Activated naive CD4-positive, alpha-beta T cell treated with anti-CD3 and anti-CD28 coated beads, Interleukin-2, amount 50 U/mL, for 72 hours (primary cell): ENCODE measurements at places on chromosomes 5 and 9.

DNA sequence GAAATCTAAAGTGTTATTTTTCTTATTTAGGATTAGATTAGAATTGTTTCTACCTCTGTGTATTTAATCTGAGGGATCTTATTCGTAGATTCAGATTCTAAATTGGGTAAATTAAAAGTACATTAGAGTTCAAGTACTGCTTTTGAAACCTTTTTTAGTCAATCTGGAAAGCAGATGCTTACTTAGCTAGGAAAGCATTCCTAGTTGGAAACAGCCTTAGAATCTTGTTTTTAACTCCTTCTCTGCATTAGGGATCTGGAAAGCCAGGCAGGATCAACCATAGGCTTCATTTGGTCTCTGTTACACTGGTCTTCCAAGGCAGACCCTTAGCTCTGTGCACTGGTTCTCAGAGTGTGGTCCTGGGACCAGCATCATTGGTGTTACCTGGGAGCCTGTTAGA, 247.4 kb downstream of the NR3C1 start:
- DNase-seq: no peak

DNA sequence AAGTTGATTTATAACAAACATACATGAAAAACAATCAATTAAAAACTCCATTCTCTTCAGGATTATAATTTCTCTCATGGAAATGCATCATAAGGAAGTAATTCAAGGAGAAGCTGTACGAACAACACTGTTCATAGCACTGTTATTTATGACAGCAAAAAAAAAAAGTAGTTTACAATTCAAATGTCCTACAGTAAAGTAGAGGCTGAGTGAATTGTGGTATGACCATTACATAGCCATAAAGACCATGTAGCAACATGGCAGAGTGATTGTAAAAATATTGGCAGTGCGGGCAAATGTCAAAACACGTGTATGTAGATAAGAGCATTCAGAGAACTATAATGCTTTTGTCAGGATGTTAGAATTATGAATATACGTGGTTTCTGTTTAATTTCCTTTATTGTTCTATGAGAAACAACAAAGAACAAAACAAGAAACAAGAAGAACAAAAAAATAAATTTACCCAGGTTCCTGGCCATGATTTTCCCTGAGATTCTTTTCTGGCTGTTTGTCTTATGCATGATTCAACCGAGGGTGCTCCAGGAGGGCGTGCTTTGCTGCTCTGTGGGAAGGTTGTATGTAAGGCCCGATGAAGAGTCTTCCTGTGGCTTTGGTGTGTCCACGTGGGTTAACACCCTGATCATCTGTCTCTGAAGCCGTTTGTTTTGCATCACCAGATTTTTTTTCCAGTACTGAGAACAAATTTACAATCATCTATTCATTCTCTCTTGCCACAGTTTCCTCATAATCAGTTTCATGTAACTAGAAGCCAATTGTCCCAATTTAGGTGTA, 28.8 kb downstream of the GCNT4 start:
- no peak for DNase-seq

DNA sequence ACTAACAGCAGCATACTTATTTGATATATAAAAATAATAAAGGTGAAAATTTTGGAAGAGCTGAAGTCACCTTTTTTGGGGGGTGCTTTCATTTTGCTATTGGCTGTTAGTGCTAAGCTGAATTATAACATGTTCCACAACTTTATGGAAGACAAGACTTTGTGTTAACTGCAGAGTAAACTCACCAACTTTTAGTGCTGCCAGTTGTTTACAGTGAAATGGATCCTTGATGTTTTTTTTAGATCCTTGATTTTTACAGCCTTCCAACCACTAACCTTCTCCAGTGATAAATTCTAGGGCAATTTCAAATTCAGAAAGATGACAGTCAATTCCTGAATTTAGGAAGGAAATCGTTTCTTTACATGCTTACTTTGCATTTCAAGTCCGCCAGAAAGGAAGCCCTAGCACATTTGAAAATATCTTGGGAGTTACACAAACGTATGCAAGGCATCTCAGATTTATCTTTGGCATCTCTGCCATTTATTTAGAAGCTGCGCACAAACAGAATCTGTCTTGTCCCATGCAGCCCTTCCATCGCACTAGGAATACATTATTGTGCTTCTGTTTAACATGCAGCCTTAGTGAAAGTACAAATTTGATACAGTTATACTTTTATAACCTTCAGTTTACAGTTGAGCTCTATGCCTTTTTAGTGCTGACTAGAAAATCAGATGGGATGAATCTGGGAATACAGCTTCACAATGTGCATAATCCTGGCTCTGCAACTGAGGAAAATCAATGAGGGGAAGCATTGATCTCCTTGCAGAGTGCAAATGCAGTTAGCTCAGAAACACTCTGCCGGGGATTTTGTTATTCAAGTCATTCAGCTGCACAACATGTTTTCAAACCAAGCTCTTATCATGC, 142.4 kb upstream of the ZNF608 start:
- no peak for DNase-seq

- DNase-seq: no peak
Measured at GRCh38 chr5:149948993-149949392, 4.4 kb upstream of the PDE6A start.

DNA sequence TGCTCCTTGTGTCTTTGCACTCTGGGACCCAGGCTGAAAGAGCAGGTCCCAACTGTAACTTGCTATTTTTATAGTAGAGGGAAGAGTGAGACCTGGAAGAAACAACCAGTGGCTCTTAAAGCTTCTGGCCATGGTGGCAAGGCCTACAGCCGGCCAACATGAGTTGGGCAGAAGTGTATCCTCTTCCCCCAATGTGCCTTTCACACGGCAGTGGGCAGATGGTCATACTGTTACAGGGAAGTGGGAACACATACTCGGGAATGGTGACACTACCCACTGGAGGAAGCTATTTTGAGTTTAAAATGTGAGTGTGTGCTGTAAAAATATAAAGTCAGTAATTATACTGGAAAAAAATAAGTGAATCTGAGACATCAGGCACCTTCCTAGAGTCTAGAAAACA, 116.0 kb downstream of the MVB12B start:
- no peak for DNase-seq

DNA sequence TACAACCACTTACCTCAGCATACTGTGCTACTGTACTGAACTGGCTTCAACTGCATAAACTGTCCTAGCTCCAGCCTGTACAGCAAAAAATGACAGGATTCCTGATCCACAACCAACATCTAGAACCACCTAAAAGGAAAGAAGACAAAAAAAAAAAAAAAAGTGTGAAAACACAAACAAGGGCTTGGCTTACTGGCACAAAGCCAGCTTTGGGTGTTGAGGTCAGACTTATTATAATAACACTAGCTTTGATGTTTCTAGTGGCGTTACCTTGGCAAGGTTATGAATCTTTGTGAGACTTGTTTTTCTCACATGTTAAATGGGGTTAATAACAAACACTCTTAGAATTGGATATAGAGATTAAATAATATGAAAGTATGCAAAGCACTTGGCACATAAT, 148.5 kb upstream of the PUM3 start:
- no peak for DNase-seq

DNA sequence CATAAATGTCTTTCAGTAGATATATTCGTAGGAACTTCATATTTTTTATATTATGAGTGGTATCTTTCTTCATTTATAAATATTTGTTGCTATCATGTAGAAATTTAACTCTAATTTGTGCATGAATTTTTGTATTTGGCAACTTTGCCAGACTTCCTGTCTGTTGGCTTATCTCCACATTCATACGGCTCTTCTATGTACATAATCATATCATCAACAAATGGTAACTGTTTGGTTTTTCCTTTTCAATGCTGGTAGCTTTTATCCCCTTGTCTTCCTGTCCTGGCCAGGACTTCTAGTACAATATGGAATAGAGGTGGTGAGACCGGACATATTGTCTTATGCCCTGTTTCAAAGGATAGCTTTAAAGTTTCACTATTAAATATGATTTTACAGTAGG, 132.3 kb upstream of the COL5A1 start:
- no peak for DNase-seq

- DNase-seq: no peak
Measured at GRCh38 chr5:14155075-14155474, 11.9 kb downstream of the TRIO start.
